ENCODE measurements at places on chromosomes 5 and 9. TPM values are rescaled to one million over a fixed set of nuclear protein-coding genes. Genes with fewer than 3 reads are reported as not detected.

DNA sequence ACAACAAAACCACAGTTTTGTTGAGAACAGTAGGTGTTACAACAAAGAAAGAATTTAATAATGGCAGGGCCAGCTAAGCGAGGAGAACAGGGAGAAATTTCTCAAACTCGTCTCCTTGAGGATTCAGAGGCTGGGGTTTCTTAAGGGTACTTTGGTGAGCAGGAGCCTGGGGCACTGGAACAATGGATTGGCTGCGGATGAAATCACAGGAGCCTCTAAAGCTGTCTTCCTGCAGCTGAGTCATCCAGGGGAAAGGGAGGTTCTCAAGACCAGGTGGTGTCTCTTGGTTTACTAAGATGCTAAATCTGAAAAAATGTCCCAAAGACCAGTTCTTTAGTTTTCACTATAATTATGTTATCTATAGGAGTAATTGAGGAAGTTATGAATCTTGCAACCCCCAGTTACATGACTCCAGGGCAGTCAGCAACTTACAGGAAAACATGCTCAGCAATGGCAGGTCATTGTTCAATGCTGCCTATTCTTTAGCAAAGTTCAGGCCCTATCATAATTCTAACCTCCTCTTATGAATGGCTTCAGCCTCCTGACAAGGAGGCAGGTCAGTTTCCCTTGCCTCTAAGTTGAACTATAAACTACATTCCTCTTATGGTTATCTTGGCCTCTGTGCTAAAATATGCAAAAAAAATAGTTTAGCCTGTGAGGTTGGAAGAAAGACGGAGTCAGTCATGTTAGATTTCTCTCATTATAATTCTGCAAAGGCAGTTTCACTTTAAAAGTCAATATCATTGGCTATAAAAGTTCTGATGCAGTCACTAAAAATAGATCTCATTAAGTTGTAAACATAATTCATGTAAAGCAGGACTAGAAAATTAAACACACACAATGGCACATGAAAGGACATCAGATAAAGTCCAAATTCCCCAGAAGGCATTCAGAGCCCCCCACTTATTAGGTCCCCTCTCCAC lies 63.3 kb upstream of the CKS2 start:
- DNase-seq: no peak

DNA sequence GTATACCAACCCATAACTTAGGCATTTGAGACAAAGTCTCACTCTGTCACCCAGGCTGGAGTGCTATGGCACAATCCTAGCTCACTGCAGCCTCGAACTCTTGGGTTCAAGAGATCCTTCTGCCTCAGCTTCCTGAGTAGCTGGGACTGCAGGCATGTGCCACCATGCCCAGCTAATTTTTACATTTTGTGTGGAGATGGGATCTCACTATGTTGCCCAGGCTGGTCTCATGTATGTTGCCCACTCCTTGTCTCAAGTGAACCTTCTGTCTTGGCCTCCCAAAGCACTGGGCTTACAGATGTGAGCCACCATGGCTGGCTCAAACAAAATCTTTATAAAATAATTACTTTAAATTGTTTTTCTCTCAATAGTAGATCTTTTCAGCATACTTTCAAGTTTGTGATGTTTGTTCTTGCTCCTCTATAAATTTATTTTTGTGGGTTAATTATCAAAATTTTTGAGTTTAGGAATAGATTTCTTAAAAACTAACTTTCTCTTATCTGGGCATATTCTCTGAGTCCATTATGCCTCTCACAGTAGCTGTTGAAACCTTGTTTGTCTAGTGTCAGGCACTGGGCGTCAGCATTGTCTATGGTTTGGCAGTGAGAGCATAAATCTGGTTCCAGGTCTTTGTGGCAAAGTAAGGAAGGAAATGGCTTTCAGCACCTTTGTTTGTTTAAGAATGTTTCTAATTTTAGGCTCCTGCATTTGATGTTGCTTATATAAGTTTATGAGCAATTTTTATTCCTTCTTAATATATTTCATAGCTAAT lies 38.7 kb downstream of the NLN start:
- no peak for DNase-seq

- peak; percentile 65 for DNase-seq
Observed at GRCh38 chr5:95846554-95847260, 24.2 kb upstream of the GLRX start.

DNA sequence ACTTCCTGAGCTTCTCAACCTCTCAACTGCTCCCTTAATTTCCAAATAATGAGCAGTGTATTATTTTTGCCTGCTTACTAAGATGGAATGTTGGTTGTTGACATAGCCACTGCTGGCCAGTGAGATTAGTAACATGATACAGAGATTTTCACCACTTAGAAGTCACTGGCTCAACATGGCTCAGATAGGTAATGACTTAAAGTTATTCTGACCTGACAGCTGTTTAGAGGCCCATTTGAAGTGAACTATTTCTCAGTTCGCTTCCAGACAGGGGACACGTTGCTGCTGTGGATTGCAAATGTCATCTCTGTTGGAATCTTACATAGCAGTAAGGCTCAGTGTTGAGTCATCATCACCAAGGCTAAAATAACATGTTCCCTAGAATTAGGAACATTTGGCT lies 490.2 kb downstream of the TLE4 start:
- DNase-seq: no peak

GRCh38 chr5:82821846-82822633 lies 255.2 kb downstream of the TMEM167A start:
- DNase-seq: no peak

DNA sequence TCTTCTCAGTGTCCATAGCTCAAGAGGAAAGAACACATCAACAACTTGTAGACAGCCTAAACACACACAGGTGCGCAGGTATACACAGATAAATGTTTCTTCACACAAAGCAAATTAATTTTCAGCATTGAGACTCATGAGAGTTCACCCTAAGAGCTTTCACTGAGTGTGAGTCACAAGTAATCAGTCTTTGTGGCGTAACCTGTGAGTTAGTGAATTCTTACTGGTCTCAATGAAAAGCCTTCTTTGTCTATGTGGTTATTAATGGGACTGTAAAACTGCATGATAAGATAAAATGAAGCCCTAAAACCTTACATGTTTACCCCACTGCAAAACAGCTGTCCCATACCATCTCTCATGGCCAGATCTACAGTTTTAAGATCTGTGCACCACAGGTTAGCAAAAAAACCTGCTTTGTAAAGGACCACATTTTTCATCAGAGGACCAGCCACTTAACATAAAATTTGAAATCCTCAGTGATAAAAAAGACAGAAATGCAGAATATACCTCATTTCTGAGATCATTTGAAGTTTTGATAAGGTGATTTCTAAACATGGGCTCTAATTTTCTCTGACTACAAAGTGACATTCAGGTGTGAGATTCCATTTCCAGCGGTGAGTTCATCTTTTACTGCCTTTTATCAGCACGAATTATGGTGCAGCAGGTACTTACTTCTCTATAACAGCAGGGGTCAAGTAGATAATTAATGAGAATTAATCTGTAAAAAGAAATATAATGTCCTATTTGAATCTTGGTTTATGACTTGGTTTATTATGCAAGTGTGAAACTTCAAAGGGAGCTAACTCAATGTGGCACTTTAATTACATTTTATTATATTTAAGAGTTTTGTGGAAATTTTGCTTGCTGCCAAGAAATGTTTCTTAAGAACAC lies 335.7 kb upstream of the PIK3R1 start:
- DNase-seq: no peak

- DNase-seq: no peak
Observed at GRCh38 chr5:1806974-1807373, 5.8 kb downstream of the NDUFS6 start.

GRCh38 chr5:1412621-1413020 lies 32.6 kb downstream of the SLC6A3 start:
- no peak for DNase-seq

GRCh38 chr9:137749511-137749910 lies 128.1 kb upstream of the CACNA1B start:
- DNase-seq: no peak

DNA sequence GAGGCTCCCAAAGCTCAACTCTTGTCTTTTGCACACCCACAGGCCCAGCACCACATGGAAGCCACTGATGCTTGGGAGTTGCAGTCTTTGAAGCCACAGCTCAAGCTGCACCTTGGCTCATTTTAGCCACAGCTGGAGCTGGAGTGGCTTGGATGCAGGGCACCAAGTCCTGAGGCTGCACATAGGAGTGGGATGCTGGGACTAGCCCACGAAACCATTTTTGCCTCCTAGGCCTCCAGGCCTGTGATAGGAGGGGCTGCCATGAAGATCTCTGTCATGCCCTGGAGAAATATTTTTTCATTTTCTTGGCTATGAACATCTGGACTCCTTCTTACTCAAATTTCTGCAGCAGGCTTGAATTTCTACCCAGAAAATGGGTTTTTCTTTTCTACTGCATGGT lies 438.5 kb upstream of the TNC start:
- DNase-seq: no peak

DNA sequence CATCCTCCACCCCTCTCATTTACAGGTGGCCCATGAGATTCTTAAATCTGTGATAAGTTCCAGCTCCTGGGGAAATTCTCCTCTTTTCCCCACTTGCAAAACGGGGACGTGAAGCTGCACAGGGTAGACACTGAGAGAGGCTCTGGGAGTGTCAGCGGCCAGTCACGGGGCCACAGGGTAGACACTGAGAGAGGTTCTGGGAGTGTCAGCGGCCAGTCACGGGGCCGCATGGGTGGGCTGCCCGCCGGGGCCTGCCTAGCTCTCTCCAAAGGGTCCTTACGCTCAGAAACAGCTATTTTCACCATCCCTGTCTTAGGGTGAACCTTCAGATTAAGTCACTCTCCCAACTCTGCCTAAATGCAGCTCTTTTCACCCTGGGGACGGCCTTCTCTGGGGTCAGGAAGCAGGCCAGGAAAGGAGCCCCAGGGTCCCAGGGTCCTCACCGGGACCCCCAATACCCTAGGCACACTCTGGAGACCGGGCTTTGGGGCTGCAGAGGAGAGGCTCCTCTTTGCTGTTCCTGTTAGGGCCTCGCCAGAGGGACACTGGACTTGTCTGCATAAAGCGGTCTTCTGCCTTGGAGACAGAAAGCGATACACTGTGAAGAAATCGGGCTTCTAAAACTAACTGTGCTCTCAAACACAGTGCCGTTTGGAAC lies 1.5 kb downstream of the FAM78A start:
- DNase-seq: no peak

DNA sequence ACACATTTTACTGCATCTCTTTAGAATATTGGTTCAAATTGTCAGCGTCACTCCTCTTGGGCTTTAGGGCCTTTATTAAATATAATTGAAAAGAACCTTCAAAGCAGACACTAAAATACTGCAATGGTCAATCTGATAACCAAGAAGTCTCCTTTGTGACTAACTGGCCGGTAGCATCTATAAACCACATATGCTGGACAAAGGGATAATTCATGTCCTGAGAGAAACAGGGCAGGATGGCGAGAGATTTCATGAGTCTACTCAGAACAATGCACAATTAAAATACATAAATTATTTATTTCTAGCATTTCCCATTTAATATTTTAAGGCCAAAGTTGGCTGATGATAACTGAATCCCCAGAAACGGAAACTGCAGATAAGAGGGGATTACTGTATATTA lies 1083.4 kb upstream of the CDH18 start:
- DNase-seq: no peak

Gene IL17B
- not detected for total RNA-seq

Gene CMBL
- total RNA-seq: 22.2 TPM

Gene SYK
- total RNA-seq: 1.4 TPM

Gene BASP1
- total RNA-seq: 99.5 TPM

Gene NUTM2G
- total RNA-seq: not detected

Gene IGFBPL1
- 63.8 TPM for total RNA-seq

Gene TMEM161B
- total RNA-seq: 16.9 TPM

Gene ANXA1
- 6.6 TPM for total RNA-seq

Measured in neural crest cell (in vitro differentiated cells).